PC-9 (cell line): ENCODE measurements at places on chromosomes 2 and 18.

DNA sequence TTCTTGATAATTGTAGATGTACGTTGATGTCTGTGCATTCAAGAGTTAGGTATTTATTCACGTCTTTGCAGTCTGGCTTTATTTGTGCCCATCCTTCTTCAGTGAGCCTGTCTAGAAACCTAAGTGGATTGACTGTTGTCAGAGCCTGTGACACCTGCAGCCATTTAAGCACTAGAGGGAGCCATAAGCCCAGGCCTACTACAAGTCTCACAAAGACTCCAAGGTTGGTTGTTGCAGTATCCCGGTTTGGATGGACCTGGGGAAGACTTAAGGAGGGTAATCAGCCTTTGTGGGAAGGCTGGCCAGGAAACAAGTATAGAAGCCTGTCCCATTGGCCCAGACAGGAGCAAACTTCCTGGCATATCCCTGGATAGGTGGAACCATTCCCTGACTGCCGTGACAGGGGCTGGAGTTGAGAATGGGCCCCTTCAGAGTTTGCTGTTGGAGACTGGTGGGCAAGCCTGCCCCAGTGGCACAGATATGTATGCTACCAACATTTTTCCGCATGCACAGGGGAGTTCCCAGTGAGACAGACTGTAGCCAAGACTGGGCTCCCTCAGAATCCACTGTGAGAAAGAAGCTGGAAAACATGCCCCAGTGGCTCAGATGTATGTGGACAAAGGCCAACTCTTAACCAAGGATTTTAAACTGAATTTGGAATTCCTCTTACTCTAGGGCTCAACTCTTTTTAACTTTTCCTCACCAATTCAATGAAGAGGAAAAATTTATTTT, 9.3 kb upstream of the LRRC30 start:
- DNase-seq: peak; percentile 46

DNA sequence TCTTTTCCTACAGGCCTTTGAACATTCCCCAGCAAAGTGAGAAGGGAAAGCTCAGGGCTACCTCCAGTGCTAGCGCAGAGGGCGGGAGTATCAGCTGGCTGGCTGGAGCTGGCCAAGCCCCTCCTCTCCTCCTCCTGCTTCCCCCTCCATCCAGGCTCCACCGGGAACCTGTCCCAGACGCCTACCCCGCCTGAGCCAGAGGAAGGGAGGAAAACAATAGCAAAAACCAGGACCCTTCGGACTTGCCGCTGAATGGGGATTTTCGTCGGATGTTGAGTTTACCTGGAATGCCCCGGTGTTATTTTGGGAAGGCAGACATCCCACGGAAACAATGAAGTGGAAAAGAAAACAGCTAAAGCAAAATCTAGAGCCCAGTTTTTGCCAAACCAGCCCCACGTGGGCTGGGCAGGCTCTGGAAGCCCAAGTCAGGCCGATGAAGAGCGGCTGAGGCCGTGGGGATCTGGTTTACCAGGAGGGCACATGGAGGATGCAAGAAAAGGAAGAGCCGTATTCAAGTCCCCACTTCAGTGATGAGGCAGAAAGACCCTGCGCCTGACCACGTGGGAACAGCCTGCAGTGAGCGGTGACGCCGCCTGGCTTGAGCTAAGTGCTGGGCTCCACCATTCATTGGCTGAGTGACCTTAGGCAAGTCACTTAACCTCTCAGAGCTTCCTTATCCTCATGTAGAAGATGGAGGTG, 100.4 kb upstream of the LCLAT1 start:
- no peak for DNase-seq

DNA sequence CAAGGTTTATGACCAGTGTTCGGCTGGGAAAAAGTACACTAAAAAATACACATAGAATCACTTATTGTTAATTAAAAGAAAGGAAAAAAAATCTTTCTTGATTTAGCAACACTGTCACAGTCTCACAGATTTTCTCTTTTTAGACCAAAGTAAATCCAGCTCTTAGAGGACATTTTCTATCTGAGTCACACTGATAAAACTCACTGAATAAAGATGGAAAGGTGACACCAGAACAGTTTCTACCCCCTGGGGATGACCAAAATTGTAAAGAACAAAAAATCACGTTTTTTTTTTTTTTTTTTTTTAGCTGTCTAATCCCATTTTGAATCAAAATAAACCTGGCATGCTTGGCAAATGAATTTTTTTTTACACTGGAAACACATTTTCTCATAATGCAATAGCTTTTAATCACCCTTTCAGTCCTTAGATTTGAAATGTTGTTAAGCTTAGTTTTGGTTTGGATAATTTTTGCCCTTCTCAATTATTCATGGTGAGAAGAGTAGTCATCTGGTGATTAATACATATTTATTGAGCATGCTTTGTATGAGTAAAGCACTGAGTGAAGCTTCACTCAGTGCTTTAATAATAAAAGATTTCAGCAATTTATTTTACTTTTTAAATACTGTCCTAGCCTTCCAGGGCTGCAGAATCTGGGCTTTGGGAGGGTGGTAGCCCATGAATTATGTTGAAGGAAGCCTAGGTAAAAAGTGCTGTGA, 886.3 kb downstream of the SLC4A3 start:
- DNase-seq: no peak

GRCh38 chr18:50280707-50281294, 522 bp downstream of the MBD1 start:
- no peak for DNase-seq

- DNase-seq: no peak
Observed at GRCh38 chr2:9737053-9737875, 106.0 kb upstream of the TAF1B start.

GRCh38 chr18:22547807-22548561, 130.3 kb upstream of the CTAGE1 start:
- DNase-seq: no peak

DNA sequence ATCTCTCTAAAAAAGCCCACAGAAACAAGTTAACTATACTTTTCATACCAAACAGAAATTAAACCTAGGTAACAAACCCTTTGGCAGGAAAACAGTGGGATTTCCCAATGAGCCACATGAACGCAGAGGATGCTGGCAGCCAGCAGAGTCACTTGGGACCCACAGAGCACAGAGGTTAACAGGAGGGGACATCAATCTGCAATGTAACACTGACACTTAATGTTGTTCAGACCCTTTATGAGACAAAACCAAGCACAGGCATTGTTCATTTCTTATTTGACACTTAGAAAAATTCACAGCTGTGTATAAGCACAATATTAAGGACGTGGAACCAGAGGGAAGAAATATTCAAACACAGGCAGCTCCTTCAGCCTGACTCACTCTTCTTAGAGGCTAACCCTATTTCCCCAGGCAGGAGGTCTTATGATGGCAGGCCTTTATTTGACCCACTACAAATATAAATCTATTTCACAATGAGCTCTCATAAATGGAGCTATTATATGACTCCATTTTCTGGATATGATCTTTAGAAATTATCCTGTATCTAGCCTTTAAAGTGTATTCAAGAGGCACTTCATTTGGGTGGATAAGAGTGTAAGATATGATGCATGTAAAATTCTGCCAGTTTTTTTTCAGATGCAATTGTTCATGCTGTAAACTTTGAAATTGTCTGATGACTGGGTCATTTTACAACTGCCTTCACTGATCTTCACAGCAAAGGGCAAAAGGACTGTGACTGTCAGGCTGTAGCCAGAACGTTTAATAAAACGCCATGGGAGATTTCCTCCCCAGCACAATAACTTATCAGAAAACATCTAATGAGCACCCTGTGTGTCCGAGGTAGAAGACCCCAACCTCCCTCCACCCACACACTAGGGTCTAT, 132.8 kb upstream of the SATB2 start:
- DNase-seq: no peak

DNA sequence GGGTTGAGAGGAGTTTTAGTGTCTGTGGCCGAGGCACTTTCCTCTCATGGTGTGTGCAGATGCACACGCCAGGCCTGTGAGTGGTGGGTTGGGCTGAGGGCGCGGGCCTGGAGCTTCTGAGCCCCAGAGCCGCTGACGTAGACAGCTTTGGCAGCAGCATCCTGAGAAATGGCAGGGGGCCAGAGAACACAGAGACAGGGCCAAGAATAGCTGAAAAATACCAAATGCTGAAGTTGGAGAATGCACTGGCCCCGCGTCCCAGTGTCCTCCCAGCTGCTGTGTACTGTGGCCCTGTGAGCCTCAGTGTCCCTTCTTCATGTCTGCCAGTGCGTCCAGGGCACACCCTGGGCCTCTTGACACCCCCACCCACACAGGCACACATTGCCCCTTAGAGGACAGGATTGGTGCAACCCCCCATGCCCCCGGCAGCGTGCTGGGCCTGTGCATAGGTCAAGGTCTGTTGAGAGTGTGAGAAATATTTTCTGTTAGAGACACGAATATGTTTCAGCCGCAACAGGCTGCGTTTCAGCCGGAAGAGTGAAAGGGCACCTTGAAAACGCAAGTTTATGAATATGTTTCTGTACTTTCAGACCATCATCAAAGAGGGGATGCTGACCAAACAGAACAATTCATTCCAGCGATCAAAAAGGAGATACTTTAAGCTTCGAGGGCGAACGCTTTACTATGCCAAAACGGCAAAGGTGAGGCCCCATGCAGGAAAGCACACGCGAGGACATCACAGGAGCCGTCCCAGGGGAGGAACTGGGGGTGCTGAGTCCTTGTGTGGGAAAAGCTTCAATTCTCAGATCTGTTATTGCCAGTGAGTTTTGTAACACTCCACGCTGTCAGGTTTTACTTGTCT, 33.6 kb downstream of the DGKD start:
- DNase-seq: peak; percentile 31

GRCh38 chr2:109279243-109279860, 150.3 kb downstream of the SH3RF3 start:
- DNase-seq: no peak

- peak; percentile 52 for DNase-seq
Observed at GRCh38 chr18:77129150-77129551, 3.4 kb downstream of the MBP start.

DNA sequence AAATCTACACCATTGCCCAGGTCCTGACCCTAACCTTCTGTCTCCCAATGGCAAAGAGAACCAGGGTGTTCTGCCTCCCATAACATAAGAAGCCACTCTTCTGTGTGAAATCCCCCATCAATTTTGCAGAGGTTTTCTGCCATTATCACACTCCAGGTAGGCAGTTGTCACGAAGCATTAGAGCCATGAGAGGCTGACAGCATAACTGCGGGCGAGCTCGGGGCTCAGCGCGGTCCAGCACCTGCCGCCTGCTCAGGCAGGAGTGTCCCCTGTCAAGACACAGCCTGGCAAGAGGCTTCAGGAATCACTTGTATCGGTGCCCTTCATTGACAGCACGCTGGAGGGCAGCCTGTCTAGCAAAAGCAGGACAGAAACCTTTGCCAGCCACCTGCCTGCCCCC, 251.2 kb downstream of the SATB2 start:
- no peak for DNase-seq

- peak; percentile 91 for DNase-seq
Observed at GRCh38 chr2:68062680-68063387, at the start of gene C1D. Gene C1D (minus strand): TSS chr2:68063004. CDS start chr2:68047310, 15,694 bp downstream.

DNA sequence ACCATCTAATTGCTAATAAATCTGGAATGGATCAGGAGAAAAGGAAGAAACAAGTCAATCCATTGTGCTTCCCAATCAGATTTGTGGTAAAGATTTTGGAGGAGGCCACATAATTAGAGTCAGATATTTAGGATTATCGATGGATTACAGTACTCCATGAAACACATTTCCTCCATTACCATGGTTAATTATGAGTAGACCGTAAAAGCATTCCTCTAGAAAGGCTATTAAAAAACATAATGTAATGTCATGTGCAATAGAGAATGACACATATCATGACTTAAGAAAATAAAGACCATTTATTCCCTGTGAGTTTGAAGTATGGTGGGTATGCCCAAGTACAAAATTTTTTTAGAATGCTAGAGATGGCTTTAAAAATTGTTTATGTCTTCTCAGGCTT, 96.1 kb downstream of the ITGA4 start:
- DNase-seq: no peak

- DNase-seq: no peak
Observed at GRCh38 chr2:229375251-229375650, 104.2 kb upstream of the PID1 start.

DNA sequence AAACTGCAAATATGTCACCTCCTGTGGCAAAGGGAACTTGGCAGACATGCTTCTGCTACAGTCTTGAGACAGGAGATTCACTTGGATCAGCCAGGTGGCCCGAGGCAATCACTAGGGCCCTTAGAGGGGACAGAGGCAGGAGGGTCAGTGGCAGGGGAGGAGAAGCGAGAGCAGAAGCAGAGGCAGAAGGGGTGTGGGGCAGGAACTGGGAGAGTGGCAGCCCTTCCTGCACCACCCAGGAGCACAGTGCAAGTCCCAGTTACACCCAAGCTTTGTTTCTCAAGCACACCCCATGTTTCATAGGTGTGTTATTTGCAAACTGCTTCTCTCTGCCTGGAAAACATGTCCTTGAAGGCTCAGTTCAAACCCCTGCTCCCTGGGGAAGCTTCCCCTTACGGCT, 309.7 kb upstream of the MYT1L start:
- DNase-seq: no peak

DNA sequence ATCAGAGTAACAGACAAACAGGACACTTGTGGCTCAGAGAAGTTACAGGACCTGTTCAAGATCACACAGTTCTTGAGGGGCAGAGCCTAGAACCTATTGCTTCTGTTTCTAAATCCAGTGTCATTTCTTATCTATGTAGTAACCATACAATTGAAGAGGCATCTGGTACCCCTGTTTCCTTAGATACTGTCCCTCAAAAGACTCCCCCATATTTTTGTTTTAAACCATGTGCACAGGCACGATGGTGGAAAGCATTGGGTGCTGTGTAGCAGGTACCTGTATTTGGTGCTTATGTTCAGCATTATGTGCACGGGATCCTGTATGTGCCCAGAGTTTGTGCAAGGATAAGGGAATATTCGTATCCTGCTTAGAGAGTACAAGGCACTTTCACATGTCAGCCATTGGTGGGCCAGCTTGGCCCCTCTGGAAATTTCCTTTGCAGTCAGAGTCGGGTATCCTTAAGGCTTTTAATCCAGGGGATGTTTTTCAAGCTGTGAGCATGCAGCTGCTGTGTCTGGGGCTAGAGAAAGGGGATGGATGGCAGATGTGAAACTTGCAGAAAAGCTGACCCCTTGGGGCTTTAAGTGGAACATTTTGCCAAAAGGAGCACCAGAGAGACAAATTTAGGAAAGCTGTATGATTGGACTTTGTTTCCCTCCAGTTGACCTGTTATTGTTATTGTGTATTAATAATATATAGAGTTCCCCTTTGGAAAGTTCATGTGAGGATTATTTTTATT, 2.1 kb downstream of the LBH start:
- no peak for DNase-seq

DNA sequence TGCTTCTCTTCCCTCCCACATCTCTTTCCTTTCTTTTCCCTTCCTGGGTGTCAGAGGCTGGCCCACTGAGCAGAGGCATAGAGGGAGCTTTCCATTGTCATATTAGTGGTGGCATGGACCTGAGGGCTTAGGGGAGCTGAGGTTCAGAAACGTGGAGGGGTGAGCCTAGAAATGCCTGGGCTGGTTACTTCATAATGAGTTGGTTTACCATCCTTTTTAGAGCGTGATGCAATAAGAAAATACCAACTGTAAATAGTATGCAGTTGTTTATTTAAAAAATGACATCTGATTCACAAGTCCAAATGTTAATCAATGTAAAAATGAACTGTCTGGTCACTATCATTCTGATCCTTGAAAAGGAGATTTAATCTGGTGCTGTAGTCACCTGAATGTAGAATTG, 46.3 kb downstream of the MYO1B start:
- no peak for DNase-seq

- DNase-seq: no peak
Observed at GRCh38 chr2:66535574-66536289, 100.8 kb downstream of the MEIS1 start.
